Activated CD8-positive, alpha-beta memory T cell treated with anti-CD3 and anti-CD28 coated beads, Interleukin-2, amount 50 U/mL, for 48 hours (primary cell): ENCODE measurements at places on chromosomes 3 and 15.

DNA sequence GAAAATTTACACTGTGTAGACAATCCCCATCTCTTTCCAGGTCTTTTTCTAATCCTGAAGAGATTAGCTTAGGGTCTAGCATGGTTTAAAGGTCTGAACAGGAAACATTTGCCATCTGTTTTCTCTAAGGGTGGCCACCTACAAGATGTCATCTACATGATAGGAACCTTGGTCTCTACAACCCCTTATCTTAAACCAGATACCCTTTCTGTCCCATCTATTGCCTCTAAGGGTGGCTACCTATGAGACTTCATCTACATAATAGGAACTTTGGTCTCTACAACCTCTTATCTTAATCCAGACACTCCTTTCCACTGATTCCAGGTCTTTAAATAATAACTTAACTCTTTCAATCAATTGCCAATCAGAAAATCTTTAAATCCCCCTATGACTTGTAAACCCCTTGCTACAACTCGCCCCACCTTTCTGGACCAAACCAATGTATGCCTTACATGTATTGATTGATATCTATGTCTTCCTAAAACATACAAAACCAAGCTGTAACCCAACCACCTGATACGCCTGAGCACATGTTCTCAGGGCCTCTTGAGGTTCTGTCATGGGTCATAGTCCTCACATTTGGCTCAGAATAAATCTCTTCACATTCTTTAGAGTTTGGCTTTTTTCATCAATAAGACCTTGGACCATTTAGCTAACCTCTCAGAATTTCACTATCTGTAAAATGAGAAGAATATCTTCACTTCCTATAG is 605.0 kb downstream of the TUSC7 start:
- no peak for DNase-seq

DNA sequence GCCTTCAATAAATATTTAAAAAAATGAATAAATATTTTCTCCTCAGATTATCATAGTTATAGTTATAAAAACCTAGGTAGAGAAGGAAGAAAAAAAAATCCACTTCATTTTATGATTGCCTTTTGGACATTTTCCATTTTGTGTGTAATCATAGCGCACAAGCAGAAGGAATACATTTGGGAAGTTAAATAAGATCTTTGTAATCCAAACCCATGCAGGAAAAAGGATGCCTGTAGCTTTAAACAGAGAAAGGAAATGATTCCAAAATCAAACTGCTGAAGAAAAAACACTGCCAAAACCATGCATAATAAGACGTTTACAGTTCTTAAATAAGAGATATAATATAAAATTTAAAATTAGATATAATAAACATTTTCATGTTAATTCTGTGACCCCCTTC is 7.4 kb upstream of the CCDC54 start:
- DNase-seq: no peak

- DNase-seq: no peak
Observed at GRCh38 chr3:5389057-5389456, 201.6 kb downstream of the EDEM1 start.

DNA sequence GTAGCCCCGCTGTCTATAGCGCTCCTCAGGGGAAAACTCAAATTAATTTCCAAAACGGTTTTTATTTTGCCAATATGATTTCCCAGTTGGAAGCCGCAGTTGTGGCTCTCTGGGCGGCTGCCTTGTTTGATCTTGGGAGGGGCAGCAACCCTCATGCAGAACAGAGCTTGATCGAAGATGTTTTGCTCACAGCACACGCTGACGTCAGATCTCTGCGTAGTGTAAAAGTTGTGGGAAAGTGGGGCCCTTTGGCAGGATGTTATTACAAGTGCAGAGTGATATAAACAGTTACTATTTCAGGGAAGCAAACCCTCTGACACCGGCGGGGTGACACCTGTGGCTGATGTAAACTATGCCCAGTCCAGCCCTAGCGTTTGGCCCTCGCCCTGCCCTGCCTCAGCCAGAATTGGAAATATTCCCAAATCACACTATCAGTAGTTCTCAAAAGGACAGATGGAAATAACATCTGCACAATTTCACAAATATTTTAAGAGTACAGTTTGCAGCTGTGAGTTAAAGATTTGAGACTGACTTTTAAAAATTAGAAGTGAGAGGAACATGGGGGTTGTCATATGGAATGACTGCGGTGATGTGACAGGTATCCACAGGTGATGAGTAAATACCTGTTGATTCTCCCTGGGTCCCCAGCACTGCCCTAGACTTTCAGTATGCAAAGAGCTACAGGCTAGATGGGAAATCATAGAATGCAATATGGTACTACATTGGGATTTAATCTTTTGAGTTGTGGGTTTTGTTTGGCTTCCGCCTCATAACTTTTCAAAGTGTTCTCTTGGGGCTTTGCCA is 1.7 kb downstream of the SYNM start:
- no peak for DNase-seq

- no peak for DNase-seq
Observed at GRCh38 chr15:65006876-65007275, 17.2 kb upstream of the SPG21 start.

- DNase-seq: no peak
Observed at GRCh38 chr3:156814295-156814694, 11.9 kb upstream of the LEKR1 start.

- no peak for DNase-seq
Observed at GRCh38 chr15:56261854-56262509, 18.3 kb upstream of the RFX7 start.

- no peak for DNase-seq
Observed at GRCh38 chr3:188202358-188203138, 48.6 kb downstream of the LPP start.

DNA sequence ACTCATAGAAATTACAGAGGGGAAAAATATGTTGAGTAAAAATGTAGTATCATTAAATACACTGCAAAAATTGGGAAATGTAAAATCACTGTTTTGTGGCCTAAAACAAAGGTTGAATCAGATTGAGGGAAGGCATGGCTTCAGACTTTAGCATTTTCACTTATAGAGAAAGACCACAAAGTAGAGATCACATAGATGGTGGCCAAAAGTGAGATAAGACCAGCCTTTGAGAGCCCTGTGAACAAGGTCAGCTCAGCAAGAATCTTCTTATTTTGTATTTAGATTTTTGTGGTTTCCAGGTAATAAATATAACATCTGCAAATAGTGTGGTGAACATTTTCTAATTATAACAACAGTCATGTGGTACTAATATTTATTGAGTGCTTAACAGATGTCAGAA is 544.8 kb upstream of the DPPA4 start:
- DNase-seq: no peak

DNA sequence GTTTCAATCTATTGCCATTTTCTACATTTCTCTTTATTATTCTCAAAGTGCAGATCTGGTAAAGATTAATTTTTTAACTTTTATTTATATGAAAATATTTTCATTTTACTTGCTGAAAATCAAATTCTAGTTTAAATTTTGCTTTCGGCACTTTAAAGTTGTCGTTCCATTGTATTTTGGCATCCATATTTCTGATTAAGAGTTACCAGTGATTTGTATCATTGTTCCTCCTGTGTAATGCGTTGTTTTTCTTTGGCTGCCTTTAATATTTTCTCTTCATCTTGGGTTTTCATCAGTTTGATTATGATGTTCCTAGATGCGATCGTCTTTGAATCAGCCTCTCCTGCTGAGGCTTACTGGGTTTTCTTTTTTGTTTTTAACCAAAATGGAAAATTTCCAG is 97.3 kb downstream of the SPATA16 start:
- no peak for DNase-seq

- no peak for DNase-seq
Observed at GRCh38 chr3:114178770-114179368, at the start of gene DRD3. Gene DRD3, minus strand, starts transcription at chr3:114179052. Its CDS starts 7,060 bp downstream, at chr3:114171992.

- DNase-seq: no peak
Observed at GRCh38 chr3:55370272-55370671, 116.8 kb downstream of the WNT5A start.

GRCh38 chr3:176723758-176724393 is 473.4 kb downstream of the TBL1XR1 start:
- no peak for DNase-seq

DNA sequence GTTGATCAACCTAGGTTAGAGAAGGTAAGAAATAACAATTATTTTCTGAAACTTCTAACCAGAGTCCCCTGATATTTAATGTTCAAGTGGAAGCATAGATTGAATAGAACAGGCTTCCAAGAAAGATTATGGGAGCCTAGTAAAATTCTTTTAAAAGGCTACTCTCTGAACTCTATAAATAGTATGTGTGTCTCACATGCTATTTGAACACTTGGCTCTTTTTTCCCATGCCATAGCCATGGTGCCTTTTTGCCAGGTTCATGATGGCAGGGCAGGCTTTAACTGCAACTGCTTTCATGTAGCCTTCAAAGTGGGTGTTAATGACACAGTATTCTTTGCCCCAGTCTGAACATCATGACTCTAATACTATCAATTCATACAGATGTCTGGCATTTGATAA is 22.9 kb upstream of the STRIT1 start:
- DNase-seq: no peak

- DNase-seq: no peak
Observed at GRCh38 chr3:53577506-53577905, 83.1 kb downstream of the CACNA1D start.

- no peak for DNase-seq
Observed at GRCh38 chr3:12396471-12396870, 87.8 kb upstream of the TSEN2 start.

GRCh38 chr3:52186729-52187128 is 11.2 kb upstream of the ALAS1 start:
- DNase-seq: no peak

DNA sequence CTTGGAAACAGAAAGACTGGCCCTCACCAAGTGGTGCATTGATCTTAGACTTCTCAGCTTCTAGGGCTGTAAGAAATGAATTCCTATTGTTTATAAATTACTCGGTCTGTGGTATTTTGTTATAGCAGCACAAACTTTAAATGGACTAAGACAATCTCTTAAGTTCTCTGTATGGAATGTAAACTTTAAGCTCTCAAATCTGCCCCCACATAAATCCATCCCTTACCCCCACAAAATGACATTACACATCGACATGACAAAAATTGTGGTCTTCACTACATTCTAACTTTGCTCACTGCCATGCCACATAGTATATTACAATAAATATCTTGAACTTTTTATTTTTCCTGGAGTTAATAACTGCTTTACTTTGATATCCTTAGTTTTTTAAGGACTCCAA is 121.3 kb downstream of the MYLK start:
- no peak for DNase-seq

- no peak for DNase-seq
Observed at GRCh38 chr3:13348661-13349396, 71.3 kb downstream of the NUP210 start.

DNA sequence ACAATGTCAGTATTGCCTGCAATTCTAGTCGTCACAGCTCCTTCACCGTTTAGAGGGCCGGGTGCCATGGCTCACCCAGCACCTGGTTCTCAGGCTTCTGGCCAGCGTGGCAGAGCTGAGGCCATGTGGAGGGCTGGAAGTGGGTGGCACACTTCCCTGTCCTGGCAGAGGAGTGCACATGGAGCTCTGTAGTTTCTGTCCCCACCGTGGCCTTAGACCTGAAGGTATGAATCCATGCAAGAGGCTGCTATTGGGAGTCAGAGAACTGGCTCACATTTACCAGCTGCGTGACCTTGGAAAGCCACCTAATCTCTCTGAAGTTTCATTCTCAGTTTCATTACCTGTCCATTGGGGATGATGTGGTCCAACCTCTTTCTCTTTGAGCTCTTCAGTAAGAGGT is 22.2 kb downstream of the EPHB1 start:
- no peak for DNase-seq

- no peak for DNase-seq
Observed at GRCh38 chr15:63447017-63447676, 57.2 kb upstream of the USP3 start.

GRCh38 chr15:33152502-33153109 is 41.9 kb downstream of the FMN1 start:
- DNase-seq: no peak

GRCh38 chr15:58992181-58992580 is 4.7 kb downstream of the RNF111 start:
- DNase-seq: no peak

- no peak for DNase-seq
Observed at GRCh38 chr3:46874430-46874829, 3.1 kb upstream of the PTH1R start.

DNA sequence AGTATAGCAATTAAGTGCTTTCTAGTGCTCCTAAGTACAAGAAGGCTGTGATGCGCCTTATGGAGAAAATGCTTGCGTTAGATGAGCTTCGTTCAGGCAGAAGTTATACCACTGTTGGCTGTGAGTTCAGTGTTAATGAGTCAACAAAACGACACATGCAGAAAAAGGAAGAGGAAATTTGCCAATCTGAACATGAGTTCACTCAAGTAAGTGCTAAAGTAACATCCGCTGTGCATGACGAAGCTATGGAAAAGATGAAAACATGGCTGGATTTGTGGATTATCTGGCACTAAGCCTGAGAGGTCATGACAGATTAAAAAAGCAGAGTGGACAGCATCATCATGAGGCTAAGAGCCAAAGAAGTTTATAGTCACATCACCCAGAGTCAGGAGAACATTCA is 36.9 kb downstream of the SH3BP5 start:
- DNase-seq: no peak

GRCh38 chr3:21795152-21795837 is 44.3 kb upstream of the ZNF385D start:
- DNase-seq: no peak

DNA sequence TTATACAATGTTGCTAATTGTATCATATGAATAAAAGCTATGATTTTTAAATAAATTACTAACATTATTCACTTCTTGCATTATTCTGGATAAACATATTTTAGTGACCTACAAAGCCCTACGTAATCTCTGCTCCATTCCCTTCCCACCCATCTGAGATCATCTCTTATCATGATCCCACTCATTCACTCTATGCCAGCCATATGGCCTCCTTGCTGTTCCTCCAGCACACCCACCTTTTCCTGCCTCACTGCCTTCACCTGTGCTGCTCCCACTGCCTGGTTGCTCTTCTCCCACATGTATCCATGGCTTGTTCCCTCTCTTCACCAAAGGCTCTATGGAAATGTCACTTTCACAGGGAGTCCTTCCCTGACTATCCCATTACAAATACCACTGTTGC is 7.3 kb upstream of the USP8 start:
- no peak for DNase-seq

DNA sequence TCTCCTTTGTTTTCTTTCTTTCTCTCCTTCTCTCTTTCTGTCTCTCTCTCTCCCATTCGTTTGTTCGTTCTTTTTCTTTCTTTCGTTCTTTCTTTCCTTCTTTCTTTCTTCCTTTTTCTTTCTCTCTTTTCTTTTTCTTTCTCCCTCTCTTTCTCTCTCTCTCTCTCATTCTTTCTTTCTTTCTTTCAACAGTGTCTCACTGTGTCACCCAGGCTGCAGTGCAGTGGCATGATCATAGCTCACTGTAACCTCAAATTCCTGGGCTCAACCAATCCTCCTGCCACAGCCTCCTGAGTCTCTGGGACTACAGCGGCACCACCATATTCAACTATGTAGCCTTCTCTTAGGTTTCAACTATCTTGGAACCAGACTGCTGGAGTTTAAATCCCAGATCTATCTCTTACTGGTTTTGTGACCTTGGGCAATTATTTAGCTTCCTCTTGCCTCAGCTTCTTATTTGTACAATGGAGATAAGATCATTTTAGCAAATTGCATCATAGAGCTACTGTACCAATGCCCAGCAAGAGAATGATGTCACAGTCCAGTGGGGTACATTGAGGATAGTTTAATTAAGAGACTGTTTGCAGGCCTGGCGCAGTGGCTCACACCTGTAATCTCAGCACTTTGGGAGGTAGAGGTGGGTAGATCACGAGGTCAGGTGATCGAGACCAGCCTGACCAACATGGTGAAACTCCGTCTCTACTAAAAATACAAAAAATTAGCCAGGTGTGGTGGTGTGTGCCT is 27.3 kb upstream of the PARL start:
- no peak for DNase-seq

GRCh38 chr3:147737376-147737775 is 328.2 kb downstream of the ZIC1 start:
- no peak for DNase-seq

GRCh38 chr3:189838291-189838690 is 207.1 kb downstream of the TP63 start:
- DNase-seq: no peak
